Stimulated activated CD4-positive, alpha-beta T cell treated with anti-CD3 and anti-CD28 coated beads, Interleukin-12 subunit alpha, Interleukin-12 subunit beta, amount 100 ng/mL, for 4 hours (primary cell): ENCODE measurements at places on chromosomes 5 and 9.

DNA sequence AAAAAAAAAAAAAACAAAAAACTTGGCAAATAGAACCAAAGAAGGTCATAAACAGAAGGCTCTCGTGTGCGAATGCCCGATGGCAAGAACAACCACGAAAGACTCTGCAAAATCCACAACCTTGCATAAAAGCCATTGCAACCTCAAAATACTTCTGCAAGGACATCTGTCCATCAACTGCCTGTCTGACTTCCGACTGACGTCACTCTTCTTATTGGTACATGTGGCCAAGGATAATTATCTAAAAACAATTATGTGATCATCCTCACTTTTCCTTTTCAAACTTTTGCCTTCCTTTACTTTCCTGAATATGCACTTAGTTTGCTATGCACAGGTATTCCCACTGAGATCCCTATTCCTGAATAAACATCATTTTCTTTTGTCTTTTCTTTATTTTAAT, 29.2 kb upstream of the DNAH5 start:
- DNase-seq, result no peak

DNA sequence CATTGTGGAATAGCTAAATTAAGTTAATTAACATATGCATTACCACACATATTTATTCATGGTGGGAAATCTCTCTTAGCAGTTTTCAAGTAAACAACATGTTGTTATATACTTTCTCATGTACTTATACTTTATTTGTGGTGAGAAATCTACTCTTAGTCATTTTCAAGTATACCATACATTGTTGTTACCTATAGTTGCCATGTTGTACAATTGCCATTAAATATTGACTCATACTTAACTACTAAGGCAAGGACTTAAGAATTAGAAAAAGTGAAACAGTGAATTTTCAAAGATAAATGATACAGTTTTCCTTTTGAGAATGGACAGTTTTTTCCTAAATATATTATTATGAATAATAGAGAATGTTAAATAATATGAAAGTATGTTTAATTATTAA, 27.7 kb downstream of the UGCG start:
- DNase-seq, result no peak

DNA sequence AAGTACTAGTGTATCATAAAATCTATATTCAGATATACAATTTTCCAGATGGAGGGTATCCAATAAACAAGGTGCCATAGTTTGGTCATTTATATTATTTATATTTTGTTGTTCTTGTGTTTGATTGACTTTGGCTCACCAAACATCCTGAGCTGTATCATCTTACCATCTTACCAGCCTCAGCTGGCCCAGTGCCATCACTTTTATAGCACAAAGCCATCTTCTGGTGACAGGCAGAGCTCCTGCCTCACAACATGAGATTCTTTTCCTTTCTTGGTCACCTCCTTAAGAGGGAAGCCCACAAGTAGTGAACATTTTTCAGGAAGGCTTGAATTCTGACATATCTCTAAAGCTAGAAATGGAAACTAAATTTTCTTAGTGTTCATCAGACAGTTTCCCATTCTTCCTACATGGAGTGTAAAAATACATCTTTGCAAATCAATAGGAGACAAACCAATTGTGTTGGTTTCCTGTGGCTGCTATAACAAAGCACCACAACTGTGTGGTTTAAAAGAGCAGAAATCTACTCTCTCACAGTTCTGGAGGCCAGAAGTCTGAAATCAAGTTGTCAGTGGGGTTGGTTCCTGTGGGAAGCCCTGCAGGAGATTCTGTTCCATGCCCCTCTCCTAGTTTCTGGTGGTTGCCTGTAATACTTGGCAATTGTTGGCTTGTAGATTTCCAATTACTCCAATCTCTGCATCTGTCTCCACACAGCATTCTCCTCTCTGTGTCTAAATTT, 341.8 kb downstream of the MAN2A1 start:
- DNase-seq, result no peak

DNA sequence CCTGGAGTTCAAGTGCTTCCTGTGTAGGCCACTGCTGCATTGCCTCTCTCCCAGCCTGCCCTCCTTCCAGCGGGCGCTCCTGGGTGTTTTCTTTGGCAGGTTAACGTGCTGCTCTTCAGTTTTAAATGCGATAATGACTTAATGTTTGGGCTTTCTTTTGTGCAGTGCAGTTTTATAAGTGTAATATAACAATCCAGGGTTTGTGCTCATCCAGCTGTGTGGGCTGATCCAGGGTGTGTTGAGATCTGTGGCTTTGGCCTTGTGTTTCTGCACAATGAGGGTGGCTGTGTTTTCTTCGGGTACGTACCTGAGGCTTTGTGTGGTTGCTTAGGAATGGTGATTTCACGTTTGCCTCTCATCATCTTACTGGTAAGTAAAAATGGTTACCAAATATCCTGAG, 50.6 kb downstream of the PCSK5 start:
- DNase-seq, result no peak

- DNase-seq, result no peak
Observed at GRCh38 chr9:89929315-89929672, 324.5 kb downstream of the GADD45G start.

GRCh38 chr5:152503206-152503605, 98.1 kb upstream of the NMUR2 start:
- no peak for DNase-seq

DNA sequence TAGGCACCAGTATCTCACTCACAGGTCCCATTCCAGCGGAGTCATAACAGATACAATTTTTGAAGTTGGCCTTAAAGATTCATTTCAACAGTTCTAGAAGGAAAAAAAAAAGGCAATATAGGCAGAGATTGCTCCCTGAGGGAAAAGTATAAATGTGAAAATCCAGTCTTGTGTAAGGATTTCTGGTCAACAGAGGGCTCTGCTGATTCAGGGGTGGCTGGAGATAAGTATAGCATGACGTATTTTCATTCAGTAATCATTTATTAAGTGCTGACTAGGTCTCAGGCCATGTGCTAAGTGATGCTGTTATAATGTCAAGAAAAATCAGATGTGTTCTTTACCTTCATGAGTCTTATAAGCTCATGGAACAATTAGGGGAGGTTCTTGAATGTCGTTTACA, 377.3 kb upstream of the MEF2C start:
- DNase-seq, result no peak

- DNase-seq, result no peak
Observed at GRCh38 chr5:143194206-143194605, 209.3 kb downstream of the NR3C1 start.

DNA sequence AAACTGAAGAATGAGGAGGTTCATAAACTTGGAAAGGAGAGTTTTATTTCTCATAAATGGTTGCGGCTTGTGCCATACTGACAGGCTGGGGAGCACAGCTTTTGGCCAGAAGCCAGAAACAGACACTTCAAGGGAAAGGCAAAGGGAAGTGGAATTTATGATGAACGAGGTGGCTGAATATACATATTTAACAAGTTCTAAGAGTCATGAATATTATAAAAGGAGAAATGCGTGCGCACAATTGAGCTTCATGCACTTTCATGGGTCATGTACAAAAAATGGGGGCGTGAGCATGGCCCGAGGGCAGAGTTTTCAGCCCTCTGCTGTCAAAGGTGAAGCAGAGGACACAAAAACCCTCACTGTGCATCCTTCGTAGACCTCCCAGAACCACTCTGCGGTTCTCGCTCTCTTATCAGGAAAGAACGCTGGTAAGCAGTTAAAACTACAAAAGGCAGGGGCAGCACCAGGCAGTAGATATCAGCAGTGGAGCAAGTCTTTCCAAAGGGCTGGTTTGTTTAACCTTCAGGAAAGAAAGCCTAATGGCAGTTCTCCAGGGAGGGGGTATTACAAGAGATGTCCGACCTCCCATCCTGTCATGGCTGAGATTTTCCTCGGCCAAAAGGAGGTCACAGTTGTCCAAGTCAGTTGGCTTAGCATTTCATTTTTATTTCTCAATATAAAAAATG, 29.0 kb downstream of the AUH start:
- no peak for DNase-seq

DNA sequence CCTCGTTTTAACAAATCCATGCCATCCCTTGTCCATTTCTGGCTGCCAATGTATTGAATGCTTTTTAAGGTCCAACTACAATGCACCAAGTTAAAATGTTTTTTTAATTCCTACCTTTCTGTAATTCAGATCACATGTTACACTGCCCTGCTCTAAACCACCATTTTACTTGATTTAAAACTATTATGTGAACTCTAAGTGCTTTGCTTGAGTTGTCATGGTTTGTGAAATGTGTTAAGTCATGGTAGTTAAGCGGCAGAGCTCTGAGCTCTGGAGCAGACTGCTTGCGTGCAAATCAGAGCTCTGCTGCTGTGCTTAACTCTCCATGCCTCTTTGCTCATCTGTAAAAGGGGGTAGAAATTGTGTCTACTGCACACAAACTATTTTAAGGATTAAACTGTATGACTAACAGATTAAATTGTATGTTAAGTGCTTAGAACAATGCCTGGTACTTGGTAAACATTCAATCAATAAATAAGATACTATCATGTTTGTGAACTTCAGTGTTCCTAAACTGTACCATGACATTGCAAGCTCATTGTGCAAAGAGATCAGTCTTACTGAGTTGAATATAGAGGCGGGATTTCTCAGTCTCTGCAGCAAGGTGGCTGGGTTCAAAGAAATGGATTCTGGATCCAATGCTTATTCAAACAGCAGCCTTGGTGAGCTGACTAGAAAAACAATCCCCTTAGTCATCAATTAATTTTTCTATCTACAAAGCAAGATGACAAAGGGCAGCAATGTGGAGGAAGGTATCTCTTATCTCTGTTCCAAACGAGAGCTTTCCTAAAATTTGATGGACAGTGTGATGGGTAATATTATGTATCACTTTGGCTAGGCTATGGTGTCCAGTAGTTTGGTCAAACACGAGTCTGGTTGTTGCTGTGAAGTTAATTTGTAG, 16.1 kb upstream of the CMBL start:
- no peak for DNase-seq

DNA sequence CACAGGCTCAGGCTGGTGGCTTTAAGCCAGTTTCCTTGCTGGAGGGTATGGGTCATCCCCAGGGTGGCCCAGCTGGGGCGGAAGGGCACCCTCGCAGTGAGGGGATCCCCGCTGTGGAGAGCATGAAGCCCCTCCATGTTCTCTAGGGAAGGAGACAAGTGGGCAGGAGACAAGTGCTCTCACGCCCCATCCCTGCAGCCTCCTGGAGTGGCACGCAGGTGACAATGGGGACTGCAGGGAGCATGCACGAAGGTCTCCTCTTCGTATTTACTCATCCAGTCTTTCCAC, 83.3 kb downstream of the GTF3C4 start:
- no peak for DNase-seq

GRCh38 chr9:106892632-106893031, 29.7 kb downstream of the ZNF462 start:
- no peak for DNase-seq

- DNase-seq, result no peak
Observed at GRCh38 chr5:67731886-67732285, 483.7 kb upstream of the PIK3R1 start.

DNA sequence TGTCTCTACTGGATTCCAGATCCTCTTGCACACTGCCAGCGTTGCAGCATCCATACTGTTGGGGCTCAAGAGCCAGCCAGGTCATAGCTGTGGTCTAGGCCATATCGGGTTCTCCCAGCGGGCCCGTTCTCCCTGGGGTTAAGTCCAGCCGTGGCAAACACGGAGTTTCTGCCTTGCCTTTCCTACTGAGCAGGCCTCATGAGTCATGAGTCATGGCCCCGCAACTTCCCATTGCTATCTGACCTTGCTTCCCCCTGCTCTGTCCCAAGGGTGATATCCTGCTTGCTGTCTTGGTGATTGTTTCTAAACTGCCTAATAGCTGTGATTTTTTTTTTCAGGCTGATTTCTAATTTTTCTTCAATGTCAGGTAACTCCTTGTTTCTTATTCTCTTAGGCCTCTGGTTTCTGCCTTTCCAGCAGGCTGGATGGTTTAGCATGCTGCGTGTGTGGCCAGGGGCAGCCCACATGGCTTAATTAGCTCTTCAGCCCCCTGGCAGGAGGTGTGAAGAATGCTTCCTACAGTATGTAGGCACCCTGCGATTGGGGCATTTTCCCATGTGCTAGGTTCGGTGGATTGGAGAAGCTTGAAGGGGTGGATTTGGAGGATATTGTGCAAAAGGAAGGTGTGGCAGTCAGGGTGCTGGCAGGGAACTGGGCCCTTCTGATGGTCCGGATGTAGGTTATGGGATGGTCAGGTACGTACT, 18.7 kb downstream of the DAPK1 start:
- no peak for DNase-seq

DNA sequence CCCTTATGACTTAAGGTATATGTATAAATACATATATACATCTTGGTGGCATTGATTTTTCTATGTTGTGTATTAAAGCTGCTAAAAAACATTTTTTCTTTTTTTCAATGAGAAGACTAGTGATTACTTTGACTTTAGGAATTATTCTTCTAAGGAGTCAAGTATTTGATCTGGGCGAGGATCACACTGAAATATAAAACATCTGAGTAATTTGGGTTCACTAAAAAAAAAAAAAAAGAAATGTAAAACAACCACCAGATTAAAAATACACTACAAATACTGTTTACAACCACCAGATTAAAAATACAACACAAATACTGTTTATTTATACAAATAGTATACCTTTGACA, 9.0 kb downstream of the UBAP1 start:
- DNase-seq, result no peak

GRCh38 chr9:97519441-97519970, 18.0 kb downstream of the TMOD1 start:
- DNase-seq, result no peak

- no peak for DNase-seq
Observed at GRCh38 chr5:77133061-77133758, 46.1 kb upstream of the ZBED3 start.

- no peak for DNase-seq
Observed at GRCh38 chr5:126562823-126563222, 32.2 kb downstream of the ALDH7A1 start.

DNA sequence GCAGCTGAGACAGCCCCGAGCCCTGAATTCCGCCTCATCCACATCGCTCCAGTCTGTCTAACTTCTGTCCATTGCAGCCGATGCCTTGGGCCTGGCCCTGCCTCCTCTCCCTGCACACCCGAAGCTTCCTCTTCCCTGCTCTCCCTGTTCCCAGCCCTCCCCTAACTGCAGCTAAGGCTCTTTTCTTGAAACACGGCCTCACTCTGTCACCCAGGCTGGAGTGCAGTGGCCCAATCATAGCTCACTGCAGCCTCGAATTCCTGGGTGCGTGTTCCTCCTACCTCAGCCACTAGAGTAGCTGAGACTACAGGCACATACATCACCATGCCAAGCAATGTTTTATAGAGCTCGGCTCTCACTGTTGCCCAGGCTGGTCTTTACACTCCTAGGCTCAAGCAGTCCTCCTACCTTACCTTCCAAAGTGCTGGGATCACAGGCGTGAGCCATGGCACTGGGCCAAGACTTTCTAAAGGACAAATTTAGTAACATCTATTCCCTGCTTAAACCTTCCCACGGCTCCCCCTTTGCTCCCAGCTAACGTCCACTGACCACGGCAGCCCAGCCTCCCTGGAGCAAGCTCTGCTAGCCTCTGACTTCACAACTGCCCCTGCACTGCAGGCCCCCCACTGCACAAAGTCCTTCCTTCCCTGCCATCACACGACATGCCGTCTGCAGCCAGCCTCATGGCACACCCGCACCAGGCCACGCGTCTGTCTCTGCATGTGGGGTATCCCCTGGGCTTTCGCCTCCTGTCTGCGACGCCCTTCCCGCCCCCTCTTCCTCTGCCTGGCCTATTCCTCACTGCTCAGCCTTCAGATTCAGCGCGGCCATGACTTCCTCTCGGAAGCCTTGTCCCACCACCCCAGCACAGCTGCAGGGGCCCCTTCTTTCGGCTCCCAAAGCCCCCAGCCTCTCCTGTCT, 28.6 kb downstream of the LAMC3 start:
- no peak for DNase-seq
